ENCODE measurements at places on chromosomes 4 and X. TPM values are rescaled to one million over a fixed set of nuclear protein-coding genes. Genes with fewer than 3 reads are reported as not detected.
A peak's percentile ranks its signal among the peaks of the same experiment; 100 is the strongest.

DNA sequence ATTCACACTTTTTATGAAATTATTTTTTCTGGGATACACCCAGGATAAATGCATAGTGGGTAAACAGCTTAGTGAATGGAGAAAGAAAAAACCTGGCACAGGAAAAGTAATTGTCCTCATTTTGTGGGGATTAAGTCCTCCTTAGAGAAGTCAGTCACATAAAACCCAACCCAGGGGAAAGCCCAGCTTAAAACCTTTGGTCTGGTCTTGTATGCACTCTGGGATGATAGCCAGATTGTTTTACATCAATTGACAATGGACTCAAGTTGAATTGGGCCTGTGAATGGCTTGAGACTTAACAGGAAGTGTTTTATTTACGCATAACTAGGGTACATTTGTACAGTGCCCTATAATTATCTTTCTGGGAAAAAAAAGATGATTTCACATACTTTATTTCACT is 561.3 kb upstream of the GRIA3 start:
- DNase-seq, result no peak

Gene FREM3
- not detected for total RNA-seq

- no peak for DNase-seq
These were observed 207.6 kb upstream of the SLITRK2 start for GRCh38 chrX:145609951-145610511.

GRCh38 chr4:84837751-84838150 is 128.7 kb downstream of the WDFY3 start:
- no peak for DNase-seq

DNA sequence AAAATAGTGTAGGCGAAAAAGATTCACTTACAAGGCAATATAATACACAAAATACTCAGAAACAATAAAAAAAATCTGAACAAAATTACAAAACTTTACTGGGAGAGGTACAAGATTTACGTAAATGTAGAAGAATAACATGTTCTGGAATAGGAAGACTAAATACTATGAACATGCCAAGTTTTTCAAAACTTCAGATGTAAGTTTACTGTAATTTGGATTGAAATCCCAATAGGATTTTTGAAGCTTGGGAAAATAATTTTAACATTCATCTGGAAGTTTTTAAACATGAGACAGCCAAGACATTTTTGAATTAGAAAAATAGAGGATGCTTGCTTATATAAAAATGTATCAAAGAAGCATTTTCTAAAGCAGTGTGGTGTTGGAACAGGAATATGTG is 30.5 kb upstream of the CT83 start:
- DNase-seq, result no peak

DNA sequence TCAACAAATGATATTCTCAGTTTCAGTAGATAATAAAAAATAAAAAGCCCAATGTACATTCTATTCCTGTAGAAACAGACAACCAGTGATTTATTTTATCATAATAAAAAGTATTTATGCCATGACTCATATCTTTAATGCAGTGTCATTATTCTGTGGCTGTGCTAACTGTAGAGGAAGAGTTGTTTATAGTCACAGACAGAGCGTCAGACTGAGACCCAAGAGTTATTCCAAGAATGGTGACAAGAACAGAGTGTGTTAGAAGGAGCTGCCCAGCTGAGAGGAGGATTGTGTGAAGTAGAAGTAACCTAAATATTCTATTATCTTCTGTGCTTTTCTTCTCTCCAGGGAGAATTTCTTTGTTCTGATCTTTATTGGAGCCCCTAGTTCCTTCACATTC is 210.7 kb downstream of the PPP1R2C start:
- DNase-seq, result no peak

DNA sequence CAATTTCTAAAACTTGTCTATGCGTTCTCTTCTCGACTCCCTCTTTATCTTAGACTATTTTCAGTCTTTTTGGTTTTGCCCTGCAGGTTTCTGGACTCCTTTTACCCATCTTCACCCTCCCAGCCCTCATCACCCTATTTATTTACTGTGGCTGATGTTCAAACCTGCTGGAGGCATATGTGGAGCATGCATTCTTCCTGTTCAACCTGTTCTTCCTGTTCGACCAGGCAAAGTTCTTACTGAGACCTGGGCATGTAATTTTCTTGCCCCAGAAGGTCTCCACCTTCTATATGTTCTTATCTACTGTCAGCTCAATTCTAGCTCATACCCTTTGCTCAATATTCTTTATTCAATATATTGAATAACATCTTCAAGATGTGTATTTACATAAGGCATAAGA is 69.4 kb upstream of the AGA start:
- DNase-seq, result peak; percentile 67

DNA sequence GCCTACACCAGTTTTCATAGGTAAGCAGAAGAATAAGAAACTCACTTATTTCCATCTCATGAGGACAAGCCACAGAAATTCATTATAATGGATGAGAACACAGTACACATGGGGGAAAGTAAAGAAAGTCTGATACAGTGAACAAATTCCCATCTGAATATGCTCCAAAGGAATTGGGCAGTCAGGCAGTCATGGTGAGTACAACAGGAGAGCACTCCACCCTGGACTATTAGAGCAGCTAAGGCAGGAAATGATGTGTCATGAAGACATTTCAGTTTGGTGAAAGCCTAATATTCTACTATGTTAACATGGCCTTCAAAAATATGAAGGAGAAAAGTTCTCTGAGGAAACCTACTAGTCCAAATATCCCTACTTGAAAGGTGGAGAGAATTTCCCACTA is 92.0 kb upstream of the PRDX4 start:
- DNase-seq, result no peak

DNA sequence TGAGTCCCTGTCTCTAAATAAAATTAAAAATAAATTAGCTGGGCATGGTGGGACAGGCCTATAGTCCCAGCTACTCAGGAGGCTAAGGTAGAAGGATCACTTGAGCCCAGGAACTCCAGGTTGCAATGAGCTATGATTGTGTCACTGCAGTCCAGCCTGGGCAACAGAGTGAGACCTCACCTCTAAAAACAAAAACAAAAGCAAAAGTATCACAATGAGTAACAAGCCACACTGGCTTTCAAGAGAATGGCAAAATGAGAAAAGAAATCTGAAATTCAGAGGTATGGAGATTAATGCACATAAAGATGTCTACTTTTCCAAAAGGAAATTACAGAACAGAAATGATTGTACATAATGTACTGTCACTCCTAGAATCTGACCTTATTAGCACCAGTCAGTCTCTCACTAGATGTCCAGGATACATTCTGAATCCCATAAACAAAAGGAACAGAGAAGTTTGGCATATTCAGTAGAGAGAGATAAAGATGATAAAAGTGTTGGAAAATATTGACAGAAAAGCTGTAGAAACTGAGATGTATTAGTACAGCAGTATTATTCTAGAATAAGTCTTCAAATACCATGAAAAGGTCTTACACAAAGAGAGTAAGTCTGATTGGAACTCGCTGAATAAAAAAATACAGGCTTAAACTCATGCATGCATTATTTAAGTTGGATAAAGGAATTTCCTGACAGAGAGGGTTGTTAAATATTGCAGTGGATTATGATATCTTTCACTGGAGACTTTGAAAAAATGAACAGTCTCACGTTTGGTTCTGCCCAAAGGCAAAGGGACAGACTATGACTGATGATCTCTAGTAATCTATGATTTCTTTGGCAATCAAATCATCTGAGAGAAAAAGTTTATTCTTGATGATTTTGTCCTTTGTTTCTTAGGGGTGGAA is 102.5 kb downstream of the SH3RF1 start:
- no peak for DNase-seq

Gene ZNF275
- total RNA-seq, result 1.0 TPM

Gene OPRPN
- not detected for total RNA-seq

GRCh38 chr4:128782076-128782715 is 27.3 kb upstream of the JADE1 start:
- no peak for DNase-seq

Gene CXorf65
- total RNA-seq, result not detected

- DNase-seq, result no peak
These were observed 21.4 kb upstream of the PPP2R2C start for GRCh38 chr4:6493658-6494304.

DNA sequence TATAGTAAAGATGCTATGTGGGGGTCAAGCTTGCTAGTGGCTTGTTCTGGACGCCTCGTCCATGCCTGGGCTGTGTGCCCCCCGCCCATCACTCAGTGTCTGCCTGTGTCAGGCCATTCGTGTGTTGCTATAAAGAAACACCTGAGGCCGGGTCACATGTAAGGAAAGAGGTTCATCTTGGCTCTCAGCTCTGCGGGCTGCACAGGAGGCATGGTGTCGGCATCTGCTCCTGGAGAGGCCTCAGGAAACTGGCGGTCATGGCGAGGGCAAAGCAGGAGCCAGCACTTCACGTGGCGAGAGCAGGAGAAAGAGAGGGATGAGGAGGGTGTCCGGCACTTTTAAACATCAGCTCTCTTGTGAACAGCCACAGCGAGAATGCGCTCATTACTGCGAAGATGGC is 25.2 kb downstream of the PIGG start:
- no peak for DNase-seq

DNA sequence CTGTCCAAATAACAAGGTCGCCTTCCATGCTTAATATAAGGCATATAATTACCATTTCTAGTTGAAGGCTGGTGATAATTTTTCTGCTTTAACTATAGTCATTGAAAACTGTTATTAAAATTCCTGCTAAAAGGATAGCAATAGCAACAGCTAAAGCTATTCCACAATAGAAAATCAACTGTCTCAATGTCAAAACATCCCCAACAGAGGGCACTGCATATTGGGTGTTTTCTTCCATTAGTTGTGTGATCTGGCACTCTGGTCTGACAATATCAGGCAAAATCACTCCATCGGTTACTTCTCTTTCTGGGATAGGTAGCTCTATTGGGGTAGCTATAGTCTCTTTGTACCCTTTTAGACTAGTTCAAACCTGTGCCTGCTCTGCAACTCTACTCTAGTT is 53.5 kb downstream of the TMPRSS11F start:
- DNase-seq, result no peak

DNA sequence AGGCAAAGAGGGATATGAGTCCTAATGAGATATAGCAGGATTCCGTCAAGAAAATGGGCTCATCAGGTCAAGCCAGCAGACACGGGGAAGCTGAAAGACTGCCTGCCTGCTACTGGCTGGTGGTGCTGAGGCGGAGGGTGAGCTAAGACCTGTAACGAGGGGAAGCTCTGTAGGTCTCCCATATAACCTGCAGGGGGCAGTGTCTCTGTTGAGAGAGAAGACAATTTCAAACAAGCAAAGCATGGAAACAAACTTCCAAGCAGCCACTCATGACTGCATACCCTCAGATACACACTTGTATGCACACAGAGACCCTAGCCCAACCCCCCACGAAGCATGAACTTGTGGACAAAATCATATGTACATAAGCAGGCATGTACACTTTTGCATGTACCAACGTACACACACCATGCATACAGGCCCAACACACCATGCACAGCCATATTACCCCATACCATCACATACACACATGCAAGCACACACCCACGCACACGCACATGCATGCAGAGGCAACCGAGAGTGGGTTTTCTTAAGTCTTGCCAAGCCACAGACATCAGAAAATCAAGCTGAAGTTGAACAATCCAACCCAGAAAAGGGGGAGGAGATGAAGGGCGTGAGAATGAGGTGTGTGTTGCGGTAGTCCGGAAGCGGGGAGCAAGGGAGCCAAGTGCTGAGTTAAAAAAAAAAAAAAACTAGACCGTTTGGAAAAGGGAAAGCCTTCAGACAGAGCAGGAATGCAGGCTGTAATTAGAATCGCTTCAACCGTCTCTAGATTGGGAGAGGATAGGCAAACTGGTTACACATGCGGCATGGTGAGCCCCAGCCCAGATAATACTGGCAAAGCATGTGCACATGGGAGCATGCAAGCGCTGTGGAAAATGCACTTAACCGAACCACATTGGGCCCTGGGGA is 71.0 kb downstream of the PJA1 start:
- DNase-seq, result peak; percentile 19

DNA sequence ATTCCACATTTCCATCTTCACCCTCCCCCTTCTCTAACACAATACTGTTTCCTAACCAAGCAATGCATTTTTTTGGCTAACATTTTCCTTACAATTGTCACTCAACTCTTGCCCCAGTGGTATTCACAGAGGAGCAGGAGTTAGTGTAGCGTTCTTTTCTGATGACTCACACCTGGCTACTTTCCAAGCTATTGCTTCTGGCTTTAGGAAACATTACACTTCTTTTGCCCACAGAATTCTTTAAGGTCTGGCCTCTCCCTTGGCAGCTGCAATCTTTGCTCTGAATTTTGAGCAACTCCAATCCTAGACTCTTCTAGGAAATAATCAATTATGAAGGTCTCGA is 27.5 kb upstream of the PDGFC start:
- no peak for DNase-seq

- DNase-seq, result no peak
These were observed 42.0 kb downstream of the PSAPL1 start for GRCh38 chr4:7392438-7393421.

- DNase-seq, result peak; percentile 45
These were observed at the start of gene TCEAL4 for GRCh38 chrX:103585411-103586313. Gene TCEAL4, plus strand, starts transcription at chrX:103585515. Its CDS starts 1,161 bp downstream, at chrX:103586676.

- DNase-seq, result no peak
These were observed 54.3 kb downstream of the LRRC66 start for GRCh38 chr4:51965862-51966261.

GRCh38 chr4:82954212-82954611 is 53.7 kb downstream of the THAP9 start:
- no peak for DNase-seq

Gene CLCN4
- 2.0 TPM for total RNA-seq

DNA sequence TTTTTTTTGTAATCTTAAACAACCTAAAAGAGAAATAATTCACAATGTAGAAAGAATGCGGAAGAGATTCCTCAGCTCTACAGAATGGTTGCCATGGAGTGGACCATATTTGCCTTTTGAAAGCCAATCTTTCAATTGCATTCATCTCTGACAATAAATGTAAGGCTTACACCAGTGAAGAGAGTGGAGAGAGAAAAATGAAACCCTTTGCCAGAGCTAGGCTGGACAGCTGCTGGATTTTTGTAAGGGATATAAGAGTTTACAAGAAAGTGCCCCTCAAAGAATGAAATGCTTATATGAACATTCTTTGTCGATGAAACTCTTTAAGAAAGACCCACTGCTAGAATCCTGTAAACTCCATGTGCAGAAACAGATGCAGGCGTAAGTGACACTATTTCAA is 66.0 kb upstream of the FAT1 start:
- DNase-seq, result no peak

DNA sequence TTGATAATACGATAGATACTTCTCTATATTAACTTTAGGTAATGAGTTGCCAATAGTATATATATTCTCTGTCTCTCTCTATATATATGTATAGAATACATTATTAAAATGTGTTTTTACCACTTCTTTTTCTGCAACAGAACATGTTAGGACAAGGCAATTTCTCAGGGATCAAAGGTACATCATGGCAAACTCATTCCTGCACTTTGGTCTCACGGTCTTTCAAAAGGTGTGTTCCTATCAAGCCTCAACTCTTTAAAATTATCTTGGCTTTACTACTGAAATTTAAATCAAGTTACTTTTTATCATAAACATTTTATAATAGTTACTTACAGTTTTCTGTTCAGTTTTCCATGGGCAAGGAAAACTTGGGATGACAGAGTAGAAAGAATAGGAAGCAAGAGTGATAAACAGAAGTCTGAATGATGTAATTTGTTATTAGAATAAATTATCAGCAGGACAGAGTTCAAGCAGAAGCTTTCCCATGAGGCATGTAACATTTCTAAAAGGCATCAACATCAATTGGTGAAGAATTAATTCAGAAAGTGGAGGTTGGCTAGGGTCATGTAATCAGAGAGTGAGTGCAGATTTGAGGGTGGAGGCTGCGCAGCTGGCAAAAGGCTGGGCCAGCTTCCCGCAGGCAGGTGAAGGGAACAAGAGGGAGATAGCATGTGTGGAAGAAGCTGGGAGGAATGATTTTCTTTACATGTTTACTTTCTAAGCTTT is 59.7 kb upstream of the LRAT start:
- DNase-seq, result no peak

Data from lower leg skin (tissue), 4 donors.